Dermis blood vessel endothelial cell (primary cell): ENCODE measurements at places on chromosomes 3 and 15. TPM values are rescaled to one million over a fixed set of nuclear protein-coding genes. Genes with fewer than 3 reads are reported as not detected.
A peak's percentile ranks its signal among the peaks of the same experiment; 100 is the strongest.

DNA sequence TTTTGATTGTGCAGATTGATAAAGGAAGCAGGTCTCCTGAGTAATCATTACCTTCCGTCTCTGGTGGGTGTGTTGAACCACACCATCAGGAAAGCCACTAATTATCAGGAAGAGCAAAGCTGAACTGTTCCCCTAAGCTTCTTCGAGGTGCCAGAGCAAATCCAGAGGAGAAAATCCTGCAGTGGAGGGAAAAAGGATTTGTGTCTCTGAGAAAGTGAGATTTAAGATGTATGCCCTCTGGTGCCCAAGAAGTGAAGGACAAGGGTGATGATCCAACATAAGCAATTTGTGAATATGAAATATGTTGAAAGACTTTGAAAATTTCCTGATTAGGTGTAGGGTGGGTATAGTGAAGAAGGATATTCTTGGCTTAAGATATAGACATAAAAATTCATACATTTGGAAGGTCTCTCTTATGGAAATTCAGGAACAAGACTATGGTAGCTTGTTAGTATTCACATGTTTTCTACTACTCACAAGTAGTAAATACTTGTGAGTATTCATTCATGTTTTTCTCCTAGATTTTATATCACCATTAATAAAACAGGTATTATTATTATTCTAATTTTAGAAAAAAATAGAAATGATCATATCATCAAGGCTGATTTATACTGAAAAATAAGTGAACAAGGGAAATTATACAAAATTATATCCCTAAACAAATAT, 34.8 kb downstream of the COMMD2 start:
- DNase-seq: peak; percentile 90

GRCh38 chr15:86483936-86484335, 404.3 kb downstream of the AGBL1 start:
- DNase-seq: no peak

DNA sequence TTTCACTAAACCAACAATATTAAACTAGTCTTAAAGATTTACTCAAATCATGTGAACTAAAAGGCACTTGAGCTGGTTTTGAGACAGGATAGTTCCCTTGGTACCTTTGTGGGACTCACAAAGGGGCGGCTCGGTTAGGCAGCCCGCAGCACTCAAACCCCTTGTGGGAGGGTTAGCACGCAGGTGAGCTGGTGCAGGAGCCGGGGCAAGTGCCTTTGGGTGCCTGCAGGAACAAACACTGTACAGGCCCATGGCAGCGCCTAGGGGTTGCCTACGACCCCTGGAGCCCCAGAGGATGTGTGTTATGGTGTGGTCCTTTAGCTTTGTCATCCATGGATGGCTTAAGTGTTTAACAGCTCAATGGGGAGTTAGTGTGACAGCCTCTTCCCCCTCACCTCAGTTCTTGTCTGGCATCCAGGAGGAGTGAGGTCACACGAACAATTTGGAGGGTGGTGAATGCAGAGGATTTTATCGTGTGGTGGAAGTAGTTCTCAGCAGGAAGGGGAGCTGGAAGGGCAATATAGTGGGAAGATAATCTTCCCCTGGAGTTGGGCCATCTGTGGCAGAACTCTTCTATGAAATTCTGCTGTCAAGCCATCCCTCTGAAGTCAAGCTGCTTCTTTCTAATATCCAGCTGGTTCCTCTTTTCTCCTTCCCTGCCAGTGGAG, 470.9 kb downstream of the RBMS3 start:
- DNase-seq: no peak

GRCh38 chr15:35491999-35492398, 54.0 kb downstream of the DPH6 start:
- no peak for DNase-seq

- no peak for DNase-seq
These were observed 47.3 kb downstream of the PTPRG start for GRCh38 chr3:61608711-61609110.

GRCh38 chr3:102826636-102827035, 391.8 kb downstream of the ZPLD1 start:
- DNase-seq: no peak

- peak; percentile 94 for DNase-seq
These were observed 1.3 kb downstream of the ALPK3 start for GRCh38 chr15:84818261-84819131.

GRCh38 chr3:29561651-29562149, 280.8 kb downstream of the RBMS3 start:
- no peak for DNase-seq

DNA sequence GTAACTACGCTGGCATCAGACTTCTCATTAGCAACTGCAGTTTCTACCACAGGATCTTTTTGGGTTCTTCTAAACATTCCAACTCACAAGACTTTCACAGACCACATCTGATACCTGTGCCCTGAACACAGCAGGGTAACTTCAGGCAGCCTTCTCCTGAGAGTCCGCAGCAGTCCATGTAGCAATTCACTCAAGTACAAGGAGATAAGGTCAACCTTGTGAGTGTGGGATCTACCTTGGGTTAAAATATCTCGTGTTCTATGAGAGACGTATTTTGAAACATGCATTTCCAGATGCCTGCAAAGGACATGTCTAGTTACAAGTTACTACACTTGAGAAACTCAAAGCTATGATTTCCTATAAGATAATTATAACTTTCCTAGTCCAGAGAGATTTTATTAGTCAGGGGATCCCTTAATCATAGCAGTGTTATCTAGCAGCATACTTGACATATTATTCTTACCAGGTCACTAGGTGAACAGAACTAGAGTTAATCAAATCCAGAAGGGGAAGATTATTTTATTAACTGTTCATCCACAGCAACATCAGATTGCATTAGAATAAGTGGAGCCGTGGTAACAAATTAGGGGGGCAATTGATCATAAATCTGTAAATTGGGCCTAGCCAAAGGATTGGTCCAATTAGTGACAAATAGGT, 66.4 kb downstream of the ASTE1 start:
- DNase-seq: no peak

GRCh38 chr3:126100634-126101301, 16.8 kb upstream of the SLC41A3 start:
- peak; percentile 19 for DNase-seq

- no peak for DNase-seq
These were observed 578.0 kb upstream of the GRM7 start for GRCh38 chr3:6282918-6283317.

DNA sequence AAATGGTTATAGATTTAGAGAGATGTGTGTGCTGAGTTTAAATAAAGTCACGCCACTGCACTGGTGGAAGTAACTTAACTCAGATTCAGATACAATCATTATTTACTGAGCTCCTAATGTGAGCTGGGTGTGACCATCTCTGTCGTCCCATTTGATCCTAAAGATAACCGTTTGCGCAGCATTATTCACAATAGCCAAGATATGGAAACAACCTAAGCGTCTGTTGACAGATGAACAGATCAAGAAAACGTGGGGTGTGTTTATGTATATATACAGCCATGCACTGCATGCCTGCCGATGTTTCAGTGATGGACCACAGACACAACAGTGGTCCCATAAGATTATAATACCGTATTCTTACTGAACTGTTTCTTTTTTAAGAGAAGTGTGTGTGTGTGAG, 71.2 kb downstream of the TAMM41 start:
- no peak for DNase-seq

GRCh38 chr15:74821790-74822158, 4.7 kb upstream of the CPLX3 start:
- DNase-seq: no peak

- no peak for DNase-seq
These were observed 30.3 kb upstream of the SKOR1 start for GRCh38 chr15:67794832-67795574.

- DNase-seq: no peak
These were observed 87.2 kb upstream of the TNFAIP8L3 start for GRCh38 chr15:51181905-51182304.

GRCh38 chr15:41980654-41981323, 8.4 kb upstream of the EHD4 start:
- peak; percentile 31 for DNase-seq

DNA sequence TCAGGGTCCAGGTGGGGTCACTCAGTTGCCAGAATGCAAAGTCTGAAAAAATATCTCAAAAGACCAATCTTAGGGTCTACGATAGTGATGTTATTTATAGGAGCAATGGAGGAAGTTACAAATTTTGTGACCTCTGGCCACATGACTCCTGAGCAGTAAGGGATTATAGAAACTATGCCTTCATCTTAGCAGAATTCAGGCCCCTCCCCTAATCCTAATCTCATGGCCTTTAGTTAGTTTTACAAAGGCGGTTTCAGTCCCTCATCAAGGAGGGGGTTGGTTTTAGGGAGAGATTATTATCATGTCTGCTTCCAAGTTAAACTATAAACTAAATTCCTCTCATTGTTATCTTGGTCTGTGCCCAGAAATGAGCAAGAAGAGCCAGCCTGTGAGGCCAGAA, 5.9 kb upstream of the DCP1A start:
- no peak for DNase-seq

DNA sequence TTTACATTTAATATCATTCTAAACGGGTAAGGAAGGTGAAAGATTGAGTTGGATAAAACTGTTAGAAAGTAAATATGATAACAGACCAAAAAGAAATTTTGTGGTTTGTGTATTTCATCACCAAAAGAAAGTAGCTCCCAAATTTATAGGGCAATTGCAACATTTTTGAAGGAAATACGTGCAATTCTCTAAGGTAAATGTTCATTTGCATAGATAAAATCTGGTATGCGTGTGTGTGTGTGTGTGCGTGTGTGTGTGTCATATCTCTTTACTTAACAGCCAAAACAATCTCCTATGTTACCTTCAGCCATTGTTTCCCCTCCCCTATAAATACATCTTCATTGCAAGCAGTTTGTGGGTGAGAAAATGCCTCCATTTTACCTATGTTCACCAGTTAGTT, 208.4 kb downstream of the TNIK start:
- DNase-seq: no peak

DNA sequence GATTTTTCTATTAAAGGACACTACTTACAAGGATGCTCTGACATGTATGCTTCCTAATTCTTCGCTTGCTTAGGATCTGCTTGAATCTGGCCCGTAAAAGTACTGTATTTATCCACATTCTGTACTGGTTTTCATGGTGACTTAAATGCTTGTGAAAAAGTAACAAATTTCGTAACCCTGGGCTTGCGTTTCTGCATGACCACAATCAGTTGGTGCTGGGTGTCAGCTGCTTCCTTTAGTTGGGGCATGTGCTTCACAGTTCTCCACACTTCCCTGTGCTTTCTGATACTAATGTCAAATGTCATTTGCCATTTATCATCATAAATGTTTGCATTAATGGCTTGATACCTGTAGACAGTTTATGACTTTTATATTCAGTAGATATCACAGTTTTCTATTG, 218.4 kb upstream of the MLF1 start:
- DNase-seq: no peak

DNA sequence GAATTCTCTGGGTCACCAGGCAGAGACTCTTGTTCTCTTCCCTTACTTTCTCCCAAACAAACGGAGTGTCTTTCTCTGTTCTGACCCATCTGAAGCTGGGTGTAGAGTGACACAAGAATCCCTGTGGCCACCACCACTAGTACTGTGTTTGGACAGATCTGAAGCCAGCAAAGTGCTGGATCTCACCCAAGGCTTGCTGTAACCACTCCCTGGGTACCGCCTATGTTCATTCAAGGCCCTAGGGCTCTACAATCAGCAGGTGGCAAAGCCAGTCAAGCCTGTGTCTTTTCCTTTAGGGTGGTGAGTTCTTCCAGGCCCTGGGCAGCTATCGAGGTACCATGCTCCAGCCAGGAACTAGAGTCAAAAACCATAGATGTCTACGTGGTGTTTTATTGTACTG, 149.2 kb upstream of the CTNNB1 start:
- no peak for DNase-seq

GRCh38 chr15:69531665-69532027, 79.0 kb downstream of the RPLP1 start:
- DNase-seq: no peak

- DNase-seq: no peak
These were observed 95.8 kb downstream of the PPARG start for GRCh38 chr3:12384451-12385233.

DNA sequence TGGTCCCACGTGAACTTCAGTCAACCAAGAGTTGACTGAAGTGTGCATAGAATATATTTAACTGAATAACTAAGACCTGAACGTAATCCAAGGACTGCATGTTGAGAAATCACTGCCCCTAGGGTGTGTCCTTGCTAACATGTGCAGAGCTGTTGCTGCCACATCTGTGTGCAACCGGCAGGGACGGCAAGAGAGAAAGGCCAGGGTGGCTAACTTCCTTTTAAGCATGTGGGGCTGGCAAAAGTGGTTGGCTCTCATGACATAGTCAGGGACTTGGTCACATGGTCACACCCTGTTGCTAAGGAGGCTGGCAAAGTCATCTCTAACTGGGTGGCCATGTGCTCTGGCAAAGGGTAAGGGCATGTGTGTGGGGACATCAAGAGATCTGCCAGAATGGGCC, 52.4 kb downstream of the GASK1A start:
- no peak for DNase-seq

DNA sequence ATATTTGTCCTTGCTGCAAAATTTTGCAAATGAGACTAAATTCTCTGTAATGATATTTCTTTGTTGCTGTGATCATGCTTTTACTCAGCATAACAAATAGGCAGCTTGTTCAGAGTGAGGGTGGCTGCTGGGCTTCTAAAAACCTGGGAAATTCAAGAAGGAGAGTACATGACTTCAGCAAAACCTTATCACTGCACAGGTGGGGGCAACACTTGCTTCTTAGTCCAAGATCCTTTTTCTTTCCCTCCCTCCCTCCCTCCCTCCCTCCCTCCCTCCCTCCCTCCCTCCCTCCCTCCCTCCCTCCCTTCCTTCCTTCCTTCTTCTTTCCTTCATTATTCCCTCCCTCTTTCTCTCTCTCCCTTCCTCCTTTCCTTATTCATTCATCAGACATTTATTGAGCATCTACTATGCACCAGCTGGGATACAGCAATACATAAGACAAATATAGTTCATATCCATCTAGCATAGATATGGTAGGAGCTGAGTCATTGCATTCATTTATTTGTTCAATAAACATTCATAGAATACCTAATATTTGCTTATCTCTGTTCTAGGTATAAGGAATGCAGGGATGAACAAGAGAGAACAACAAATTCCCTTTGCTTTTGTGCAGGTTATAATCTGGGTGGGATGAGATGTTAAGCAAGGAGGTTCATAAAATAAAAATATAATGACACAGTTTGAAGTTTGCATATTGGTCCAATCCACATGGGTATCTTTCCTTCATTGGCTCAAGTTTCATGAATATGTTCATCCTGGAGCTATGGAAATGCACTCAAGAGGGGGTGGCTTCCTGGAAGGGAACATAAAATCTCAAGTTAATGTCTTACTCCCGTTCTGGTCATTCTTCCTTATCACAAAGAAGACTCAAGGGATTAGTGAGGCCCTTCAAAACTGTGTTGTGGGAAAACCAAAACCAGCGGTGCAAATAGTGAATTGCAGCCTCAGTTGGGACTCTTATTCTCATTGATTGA, 210.7 kb downstream of the PDCD6IP start:
- no peak for DNase-seq

The AADACL2 gene
- not detected in 2 replicates for total RNA-seq

The GOLGA8G gene
- total RNA-seq: not detected in 2 replicates

The KNL1 gene
- 7.5 and 37.5 TPM in 2 replicates for total RNA-seq

The SRGAP3 gene
- 3.4 and 7.1 TPM in 2 replicates for total RNA-seq

The SCN11A gene
- total RNA-seq: under 0.01 TPM in 1 of 2 replicates, not detected in the other

The LRRC31 gene
- total RNA-seq: not detected in 2 replicates

The GRAMD2A gene
- 0.14 and 0.17 TPM in 2 replicates for total RNA-seq

The RNF7 gene
- total RNA-seq: 38.1 and 93.8 TPM in 2 replicates

The MESP2 gene
- 0.28 TPM in 1 of 2 replicates, not detected in the other for total RNA-seq

The FRMD5 gene
- total RNA-seq: 1.5 and 3.4 TPM in 2 replicates

The LRRN1 gene
- total RNA-seq: not detected in 2 replicates

The SEC61A1 gene
- total RNA-seq: 232 and 339 TPM in 2 replicates

The CNTN4 gene
- total RNA-seq: 0.17 TPM in 1 of 2 replicates, not detected in the other

The KLHL40 gene
- 0.17 TPM in 1 of 2 replicates, not detected in the other for total RNA-seq

The SHC4 gene
- total RNA-seq: 0.17 and 0.23 TPM in 2 replicates

The GCNT3 gene
- total RNA-seq: 0.17 TPM in 1 of 2 replicates, not detected in the other
